ENCODE measurements at places on chromosomes 13 and 19.
A peak's percentile ranks its signal among the peaks of the same experiment; 100 is the strongest.

- DNase-seq, result no peak
Observed at GRCh38 chr13:86741762-86742285, 929.3 kb upstream of the SLITRK5 start.

GRCh38 chr13:60538566-60538965 is 141.5 kb downstream of the TDRD3 start:
- DNase-seq, result no peak

GRCh38 chr13:88895261-88895941 is 1224.2 kb downstream of the SLITRK5 start:
- DNase-seq, result no peak

DNA sequence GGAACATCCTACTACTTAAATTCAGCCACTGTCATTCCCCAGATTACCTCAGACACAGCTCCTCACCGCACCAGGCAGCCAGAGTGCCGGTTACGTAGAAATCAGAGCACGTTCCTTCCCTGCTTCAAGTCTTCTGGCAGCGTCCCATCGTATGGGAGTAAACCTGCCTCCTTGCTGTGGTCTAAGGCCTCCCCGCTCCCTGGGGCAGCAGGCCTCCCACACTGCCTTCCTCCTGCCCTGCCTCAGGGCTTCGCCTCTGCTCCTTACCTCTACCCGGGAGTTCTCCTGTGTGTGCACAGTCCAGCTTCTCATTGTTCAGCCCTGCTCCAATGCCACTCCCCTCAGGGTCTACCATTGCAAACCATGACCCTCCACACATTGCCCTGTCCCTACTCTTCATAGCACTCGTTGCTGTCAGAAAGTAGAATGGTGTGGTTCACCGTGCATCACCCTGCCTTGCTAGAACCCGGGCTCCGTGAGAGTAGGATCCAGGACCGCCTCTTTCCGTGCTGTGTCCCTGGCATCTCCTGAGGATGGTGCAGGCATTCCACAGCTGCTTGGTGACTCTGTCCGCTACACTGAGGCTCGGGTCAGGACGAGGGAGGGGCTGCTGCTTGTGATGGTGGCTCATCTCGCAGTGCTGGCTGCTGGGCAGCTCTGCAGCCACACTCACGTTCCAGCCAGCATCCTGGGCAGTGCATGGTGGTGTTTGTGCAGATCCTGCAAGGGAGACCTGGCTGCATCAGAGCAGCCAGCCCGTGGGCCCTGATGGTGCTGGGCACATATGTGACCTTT is 6.9 kb downstream of the POP4 start:
- no peak for DNase-seq

- no peak for DNase-seq
Observed at GRCh38 chr13:78993792-78994191, 334.8 kb upstream of the OBI1 start.

- peak; percentile 48 for DNase-seq
Observed at GRCh38 chr19:12872941-12873890, 8.0 kb downstream of the DNASE2 start.
